ENCODE measurements at places on chromosomes 16 and 17.

GRCh38 chr16:76650582-76650981 lies 373.4 kb downstream of the CNTNAP4 start:
- DNase-seq, result no peak

DNA sequence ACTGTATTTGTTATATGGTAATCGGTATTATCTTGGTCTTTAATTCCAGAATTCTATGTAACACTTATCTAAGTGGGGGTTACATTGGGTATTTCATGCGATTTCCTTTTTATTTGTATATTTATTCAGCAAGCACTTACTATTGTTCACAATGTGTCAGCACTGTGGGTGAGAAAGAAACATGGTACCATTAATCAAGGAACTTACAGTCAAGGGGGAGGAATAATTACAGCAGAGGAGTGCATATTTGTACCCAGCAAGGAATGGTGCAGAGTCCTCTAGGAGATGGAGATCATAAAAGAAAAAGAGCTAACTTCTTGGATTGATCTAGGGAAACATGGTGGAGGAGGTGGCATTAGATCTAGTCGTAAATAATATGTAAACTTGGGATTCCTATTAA lies 117.0 kb upstream of the KCNJ16 start:
- no peak for DNase-seq

DNA sequence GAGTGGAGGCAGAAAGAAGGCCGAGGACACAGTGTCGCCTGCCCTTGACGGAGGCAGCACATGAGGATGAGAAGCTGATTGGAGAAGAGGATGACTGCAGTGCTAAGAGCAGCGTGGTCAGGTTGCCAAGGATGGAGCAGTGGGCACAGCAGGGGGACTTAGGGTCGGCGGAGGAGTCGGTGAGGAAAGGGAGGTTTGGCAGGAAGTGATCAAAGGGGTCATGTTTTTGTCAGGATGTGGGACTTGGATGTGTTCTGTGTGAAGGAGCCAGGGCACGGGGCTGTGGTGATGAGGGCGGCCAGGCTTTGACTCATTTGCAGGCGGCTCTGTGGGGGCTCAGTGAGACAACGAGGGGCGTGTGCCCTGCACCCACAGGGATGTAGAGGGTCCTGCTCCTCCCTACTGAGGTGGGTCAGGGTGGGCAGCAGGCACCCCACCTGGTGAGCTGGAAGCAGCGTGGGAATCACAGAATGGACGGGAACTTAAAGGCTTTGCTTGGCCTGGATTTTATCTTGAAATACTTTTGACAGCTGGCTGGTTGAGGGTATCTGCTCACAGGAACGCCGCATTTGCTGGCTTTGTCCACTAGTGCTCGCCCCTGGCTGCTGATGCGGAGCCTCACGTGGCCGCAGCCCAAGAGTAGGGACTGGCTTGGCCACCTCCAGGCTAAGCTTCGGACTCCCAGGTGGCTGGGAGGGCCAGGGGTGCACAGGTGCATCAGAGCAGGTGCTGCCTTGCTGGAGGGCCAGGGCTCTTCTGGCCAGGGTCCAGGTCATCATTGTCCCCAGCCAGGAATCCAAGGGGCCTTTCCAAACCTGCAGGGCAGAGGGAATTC lies 6.0 kb downstream of the MPG start:
- DNase-seq, result no peak

DNA sequence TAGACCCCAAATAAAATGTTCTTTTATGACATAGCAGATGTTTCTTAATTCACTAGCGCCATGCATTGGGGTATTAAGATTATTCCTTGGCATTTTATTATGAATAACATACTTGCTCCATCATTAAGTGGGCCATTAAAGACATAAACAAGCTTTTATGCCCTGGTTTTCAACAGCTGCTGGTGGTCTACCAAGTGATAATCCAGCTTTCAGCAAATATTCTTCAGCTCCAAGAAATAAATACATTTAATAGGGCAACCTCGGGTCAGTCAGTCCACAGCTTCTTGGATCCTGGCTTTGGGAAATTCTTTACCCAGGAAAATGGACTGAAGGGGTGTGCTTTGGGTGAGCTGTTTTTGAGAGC lies 217.3 kb upstream of the IRX3 start:
- DNase-seq, result no peak

DNA sequence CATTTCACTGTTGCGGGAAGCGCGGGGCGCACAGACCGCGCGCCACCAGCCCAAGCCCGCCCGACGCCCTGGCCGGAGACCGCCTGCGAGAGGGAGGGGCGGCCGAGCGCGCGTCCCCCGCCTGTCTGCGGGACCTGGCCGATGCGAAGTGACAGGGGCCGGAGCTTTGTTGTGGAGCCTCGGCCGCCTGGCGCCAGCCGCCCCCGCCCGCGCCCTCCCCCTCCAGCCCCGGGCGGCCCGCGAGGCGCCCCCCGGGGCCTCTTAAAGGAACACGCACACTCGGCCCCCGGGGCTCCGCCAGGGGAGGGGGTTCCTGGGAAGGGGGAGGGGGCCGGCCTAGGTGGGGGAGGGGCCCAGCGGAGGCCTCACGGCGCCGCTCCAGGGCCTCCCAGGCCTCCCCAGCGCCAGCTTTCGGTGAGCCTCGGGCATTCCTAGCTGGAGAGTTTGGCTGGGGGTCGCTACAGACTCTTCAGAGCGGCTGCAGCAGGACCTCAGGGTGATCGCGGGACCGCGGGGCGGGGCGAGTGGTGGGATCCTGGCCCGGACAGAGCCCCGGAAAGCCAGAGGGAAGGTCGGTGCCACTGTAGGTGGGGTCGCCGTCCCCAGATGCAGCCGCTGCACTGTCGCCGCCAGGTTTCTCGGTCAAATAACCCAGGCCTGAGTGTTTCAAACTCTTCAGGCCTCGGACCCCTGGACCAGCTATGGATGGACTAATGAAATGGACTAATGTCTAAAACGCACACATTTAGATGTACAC lies 2.4 kb upstream of the TBX2 start:
- no peak for DNase-seq

DNA sequence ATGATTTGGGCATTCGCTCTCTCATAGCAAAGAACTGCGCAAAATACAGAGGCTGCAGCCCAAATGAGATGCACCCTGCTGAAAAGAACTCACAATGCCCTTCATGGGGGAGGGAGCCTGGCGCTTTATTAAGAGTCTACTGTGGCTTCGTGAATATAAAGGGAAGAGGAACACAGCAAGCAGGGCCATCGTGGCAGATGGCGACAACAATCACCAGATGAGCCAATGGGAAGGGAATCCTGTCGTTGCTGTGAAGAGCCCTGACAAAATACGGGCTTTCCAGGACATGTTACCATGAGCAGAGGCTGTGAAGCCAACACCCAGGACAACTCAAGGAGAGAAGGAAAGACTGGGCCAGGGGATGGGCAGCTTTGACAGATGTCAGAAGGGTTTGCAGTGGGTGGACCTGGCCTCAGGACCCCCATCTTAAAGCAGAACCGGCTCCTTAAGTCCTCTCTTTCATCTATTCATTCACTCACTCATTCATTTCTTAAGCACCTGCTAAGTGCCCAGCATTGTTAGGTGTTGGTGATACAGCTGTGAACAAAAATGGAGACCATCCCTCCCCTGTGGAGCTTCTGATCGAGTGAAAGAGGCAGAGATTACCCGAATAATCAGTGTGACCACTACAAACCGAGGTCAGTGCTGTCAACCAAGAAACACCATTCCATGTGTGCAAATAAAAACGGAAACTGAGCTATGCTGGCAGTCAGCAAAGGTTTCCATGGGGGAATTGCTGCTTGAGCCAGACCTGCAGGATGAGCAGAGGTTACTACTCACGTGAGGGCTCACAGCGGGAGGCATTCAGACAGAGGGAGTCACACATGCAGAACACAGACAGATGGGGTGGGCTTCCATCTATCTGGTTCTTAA lies 125.8 kb downstream of the DYNLRB2 start:
- no peak for DNase-seq

- no peak for DNase-seq
These were observed 271.0 kb downstream of the C16orf95 start for GRCh38 chr16:87046235-87046634.

DNA sequence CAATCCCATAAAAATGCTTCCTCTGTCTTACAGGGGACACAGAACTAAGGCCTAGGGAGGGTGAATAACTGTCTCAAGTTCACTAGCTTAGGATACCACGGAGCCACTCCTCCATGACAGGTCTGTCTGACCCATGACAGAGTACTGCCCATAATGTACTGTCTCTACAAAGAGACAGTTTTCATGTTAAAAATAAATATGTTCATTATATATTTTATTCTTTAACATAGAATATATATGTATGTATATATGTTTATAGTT lies 28.3 kb upstream of the DYNLRB2 start:
- no peak for DNase-seq

DNA sequence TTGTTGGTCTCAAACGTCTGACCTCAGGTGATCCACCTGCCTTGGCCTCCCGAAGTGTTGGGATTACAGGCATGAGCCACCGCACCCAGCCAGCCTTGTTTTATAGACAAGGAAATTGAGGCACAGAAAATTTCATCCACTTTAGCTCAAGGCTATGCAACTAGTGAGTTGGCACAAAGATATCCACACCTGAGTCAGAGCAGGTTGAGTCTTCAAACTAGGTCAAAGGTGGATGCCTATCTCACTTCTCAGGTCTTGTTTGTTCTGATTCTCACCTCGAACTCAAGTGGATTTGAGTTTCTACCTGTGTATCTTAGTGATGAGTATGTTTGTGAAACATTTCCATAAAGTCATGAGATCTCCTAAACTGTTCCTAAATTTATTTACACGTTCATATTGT lies 35.6 kb upstream of the GAS7 start:
- no peak for DNase-seq

GRCh38 chr16:58733248-58733670 lies 857 bp downstream of the GOT2 start:
- no peak for DNase-seq

DNA sequence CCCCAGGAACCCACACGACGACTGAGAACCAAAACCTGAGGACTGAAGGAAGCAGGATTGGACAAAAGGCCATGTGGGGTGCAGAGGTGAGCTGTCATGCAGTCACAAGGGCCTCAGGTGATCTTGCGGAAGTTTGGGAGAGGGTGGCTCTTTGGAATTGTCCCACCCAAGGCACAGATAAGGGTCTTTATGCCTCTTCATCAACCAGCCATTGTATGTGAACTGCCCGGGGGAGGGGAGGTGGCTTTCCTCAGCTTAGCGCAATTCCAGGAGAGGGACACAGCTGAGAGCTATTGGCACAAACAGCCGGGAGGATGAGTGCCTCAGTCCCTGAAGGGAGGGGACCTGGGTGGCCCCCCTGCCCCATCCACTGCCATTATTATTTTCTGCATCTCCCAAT lies 55.1 kb upstream of the PHOSPHO1 start:
- DNase-seq, result no peak

GRCh38 chr17:81572563-81573168 lies 20.5 kb upstream of the FAAP100 start:
- no peak for DNase-seq

GRCh38 chr17:49514071-49514721 lies 19.1 kb downstream of the NGFR start:
- DNase-seq, result no peak

- no peak for DNase-seq
These were observed 37.1 kb downstream of the TRIM25 start for GRCh38 chr17:56876766-56877179.

DNA sequence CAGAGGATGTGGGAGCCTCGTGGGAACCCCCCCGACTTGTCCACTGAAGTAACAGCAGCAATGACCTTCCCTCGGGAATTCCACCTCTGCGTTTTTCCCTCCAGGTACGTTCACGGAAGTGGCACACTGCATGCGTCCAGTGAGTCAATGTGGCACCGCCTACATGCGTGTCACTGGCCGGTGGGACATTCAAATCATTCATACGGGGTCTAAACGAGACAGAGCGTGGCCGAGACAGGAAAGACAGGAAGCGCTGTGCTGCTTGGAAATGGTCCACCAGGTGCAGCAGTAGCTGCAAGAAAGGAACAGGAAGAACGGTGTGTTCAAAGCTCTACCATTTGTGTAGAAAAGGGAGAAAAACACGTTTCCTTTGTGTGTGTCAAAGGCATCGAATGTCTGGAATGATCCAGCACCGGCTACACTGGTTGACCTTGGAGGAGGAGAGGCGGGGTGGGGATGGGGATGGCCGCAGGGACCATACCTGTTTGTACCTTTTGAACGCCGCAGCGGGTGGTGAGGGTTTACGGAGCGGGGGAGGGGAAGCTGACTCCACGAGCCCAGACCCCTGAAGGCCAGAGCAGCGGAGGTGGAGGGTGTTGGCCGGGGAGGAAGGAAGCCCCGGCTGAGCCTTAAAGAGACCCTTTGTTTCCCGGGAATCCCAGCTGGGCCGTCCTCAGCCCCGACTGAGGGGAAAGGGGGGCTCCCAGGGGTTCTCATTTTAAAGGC lies 1.7 kb upstream of the PGAP6 start:
- DNase-seq, result no peak

DNA sequence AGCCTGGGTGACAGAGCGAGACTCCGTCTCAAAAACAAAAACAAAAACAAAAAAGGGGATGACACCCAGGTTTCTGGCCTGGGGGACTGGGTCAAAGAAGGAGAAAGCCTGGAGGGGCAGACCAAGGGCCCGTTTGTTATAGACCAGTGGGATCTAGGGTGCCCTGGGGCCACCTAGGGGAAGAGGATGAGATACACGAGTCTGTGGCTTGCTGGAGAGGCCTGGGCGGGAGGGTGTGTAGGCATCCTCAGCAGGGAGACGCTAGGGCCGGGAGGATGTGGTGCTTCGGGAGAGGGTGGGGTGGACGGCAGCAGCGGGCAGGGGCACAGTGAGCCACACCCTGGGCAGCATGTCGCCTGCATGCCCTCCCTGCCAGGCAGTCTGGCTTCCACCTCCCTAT lies 17.1 kb upstream of the CRK start:
- no peak for DNase-seq

DNA sequence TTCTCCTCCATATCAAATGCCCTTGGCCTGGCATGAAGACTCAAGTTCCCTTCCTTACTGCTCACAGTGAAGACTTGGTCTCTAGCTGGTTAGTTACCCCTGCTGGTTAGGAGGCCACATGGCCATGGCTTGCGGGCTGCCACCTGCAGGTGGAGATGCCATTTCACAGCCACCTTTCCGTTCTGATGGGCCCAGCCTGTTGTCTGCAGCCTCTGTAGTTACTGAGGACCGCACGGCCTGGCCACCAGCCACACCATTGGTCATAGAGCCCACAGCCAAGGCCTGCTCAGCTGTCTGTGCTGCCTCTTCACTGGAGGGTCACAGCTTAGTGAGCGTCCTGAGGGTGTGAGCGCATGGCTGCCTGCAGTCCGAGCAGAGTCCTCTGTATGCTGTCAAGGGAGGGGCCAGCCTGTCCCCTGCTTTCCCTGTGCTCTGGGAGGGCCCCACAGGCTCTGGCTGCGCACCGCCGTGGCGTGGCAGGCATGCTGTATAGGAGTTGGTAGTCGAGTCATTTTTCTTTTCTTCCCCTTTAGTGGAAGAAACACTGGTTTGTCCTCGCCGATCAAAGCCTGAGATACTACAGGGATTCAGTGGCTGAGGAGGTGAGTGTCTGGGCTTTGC lies 59.2 kb downstream of the PLD6 start:
- DNase-seq, result no peak
